Astrocyte (in vitro differentiated cells and primary cell): ENCODE measurements at places on chromosomes 4 and X.

GRCh38 chr4:9924750-9925149 is 96.5 kb downstream of the SLC2A9 start:
- no peak overlapping the region for H3K27ac ChIP-seq
- DNase-seq: peak; percentile 18
- no peak overlapping the region for H3K4me3 ChIP-seq
- H3K36me3 ChIP-seq: no peaks in the 10 kb centered on the region

DNA sequence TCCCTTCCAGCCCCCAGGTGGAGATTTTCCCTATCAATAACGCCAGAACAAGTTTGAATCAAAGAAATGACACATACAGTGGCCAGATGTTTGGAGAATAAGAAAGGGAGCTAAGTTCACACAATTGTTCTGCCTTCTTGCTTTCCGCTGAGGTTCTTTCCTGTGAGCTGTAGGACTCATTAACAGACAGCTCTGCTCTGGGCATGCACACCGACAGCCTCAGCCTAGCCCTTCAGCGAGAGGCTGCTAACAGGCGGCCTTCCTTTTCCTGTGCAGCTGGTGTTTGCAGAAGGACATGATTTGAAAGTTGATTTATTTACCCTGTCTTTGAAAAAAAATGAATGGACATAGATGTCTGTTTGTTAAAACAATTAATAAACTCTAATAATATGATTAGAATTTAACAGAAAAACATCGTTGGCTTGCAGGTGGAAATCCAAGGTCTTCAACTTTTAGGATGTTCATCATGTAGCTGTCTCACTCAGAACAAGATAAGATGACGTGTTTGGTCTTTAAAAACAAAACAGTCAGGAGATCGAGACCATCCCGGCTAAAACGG is 183.3 kb downstream of the KDR start:
- H3K27ac ChIP-seq: no peak overlapping the region
- H3K36me3 ChIP-seq: no peaks in the 10 kb centered on the region
- no peak overlapping the region for H3K4me3 ChIP-seq
- no peaks in the 10 kb centered on the region for H3K4me1 ChIP-seq
- H3K27me3 ChIP-seq: no peaks in the 10 kb centered on the region
- no peak for DNase-seq

DNA sequence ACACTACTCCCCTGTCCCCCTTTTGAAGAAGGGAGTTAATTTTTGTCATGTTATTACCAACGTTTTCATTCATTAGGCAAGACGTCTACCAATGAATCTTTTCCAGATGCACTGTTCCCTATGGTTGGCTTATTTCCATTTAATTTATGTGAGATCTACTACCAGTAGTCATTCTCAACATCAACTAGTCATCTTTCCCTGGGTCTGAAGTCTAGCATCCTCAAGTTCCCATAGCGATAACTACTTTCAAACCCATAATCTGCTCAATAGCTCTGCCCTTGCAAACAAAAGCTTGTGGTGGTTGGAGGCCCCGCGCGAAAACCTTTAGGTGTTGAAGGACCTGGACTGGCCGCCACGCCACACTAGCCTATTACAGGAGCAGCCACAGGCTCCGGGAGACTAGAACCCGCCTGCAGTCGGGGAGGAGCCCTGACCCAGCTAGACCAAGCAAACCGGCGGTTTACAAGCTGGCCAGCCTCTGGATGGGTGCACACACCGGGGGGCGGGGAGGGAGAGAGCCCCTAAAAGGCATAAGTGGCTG is 746 bp downstream of the PPAT start:
- no peaks in the 10 kb centered on the region for H3K27me3 ChIP-seq
- peaks cover 4% of the 10 kb centered on the region for H3K4me1 ChIP-seq
- DNase-seq: peak; percentile 50
- H3K4me3 ChIP-seq: peak overlapping the region; percentile 94
- H3K36me3 ChIP-seq: no peaks in the 10 kb centered on the region
- H3K27ac ChIP-seq: peak overlapping the region; percentile 86

DNA sequence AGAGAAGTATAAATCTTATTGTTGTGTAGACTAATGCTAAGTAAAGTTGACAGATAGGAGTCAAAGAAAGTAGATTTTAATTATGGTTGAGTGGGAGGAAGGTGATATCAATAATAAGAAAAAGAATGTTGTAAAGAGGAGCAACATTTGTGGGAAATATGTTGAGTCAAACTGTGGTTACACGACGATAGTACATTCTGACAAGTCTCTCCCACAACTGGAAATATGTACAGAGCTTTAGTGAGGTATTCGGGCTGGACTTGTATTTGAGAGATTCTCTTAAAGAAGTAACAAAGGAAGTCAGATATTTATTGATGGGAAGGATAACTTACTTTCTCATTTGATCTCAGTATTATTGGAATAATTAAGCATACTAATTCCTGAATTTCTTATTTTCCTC is 525.3 kb upstream of the MAGEB2 start:
- no peak overlapping the region for H3K27ac ChIP-seq
- no peaks in the 10 kb centered on the region for H3K36me3 ChIP-seq
- no peak overlapping the region for H3K4me3 ChIP-seq
- no peaks in the 10 kb centered on the region for H3K27me3 ChIP-seq
- DNase-seq: peak; percentile 79

DNA sequence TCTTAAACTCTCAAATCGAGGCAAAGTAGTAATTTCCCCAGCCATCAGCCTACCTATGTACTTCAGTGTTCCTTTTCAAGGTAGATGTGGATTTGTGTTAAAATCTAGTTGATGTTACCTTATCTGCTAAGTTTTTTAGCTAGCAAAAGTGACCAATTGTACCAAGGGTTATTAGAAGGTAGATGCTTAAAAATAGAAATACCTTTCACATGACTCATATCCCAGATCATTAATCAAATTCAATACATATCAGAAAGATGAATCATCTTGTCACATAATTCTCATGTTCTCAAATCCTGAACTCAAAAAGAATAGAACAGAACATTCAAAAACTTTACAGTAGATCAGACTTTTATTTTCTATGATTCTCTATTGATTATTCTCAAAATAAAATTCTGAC is 3.5 kb downstream of the ENAM start:
- peak overlapping the region; percentile 31 for H3K27ac ChIP-seq
- H3K27me3 ChIP-seq: no peaks in the 10 kb centered on the region
- H3K36me3 ChIP-seq: no peaks in the 10 kb centered on the region

GRCh38 chr4:153369021-153369420 is 24.5 kb downstream of the MND1 start:
- H3K4me3 ChIP-seq: no peak overlapping the region
- no peaks in the 10 kb centered on the region for H3K27me3 ChIP-seq
- no peak overlapping the region for H3K27ac ChIP-seq
- H3K36me3 ChIP-seq: no peaks in the 10 kb centered on the region
- no peak for DNase-seq
- H3K4me1 ChIP-seq: no peaks in the 10 kb centered on the region

- no peaks in the 10 kb centered on the region for H3K4me1 ChIP-seq
- H3K27me3 ChIP-seq: no peaks in the 10 kb centered on the region
- H3K36me3 ChIP-seq: no peaks in the 10 kb centered on the region
- no peak for DNase-seq
- no peak overlapping the region for H3K27ac ChIP-seq
These were observed 77.5 kb downstream of the UCHL1 start for GRCh38 chr4:41334182-41334581.

DNA sequence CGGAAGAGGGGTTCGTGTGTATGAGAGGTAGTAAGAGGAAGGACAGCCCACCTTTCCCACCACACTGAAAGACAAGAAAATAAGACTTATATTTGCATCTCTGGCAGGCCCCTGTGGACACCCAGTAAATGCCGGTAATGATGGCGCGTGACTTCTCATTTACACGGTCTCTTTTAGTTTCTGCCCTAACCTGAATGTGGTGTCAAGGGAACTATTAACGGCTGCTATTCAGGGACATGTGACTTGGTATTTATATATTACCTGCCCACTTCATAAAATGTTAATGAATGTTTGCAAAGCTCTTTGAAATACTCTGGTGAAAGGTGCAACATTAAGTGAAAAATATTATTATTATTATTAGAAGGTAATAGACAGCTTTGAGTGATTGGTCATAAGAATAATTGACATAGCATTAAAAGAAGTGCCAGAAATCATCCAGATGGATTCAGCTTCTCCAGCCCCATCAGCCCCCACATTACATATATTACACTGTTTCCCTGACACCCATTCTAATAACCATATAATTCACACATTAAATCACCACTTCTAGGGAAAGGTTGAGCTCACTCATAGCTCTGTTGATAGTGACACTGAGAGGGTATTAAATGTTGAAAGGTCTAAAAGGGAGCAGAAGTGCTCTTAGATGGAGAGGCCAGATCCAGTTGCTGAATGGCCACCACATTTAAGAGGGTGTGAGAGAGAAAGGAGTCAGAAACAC is 83.0 kb upstream of the BEND4 start:
- H3K36me3 ChIP-seq: no peaks in the 10 kb centered on the region
- no peak overlapping the region for H3K4me3 ChIP-seq
- no peak overlapping the region for H3K27ac ChIP-seq
- no peaks in the 10 kb centered on the region for H3K4me1 ChIP-seq
- DNase-seq: no peak

- H3K36me3 ChIP-seq: no peaks in the 10 kb centered on the region
- H3K27me3 ChIP-seq: no peaks in the 10 kb centered on the region
- H3K4me3 ChIP-seq: no peak overlapping the region
- no peak overlapping the region for H3K27ac ChIP-seq
These were observed 74.1 kb downstream of the NBDY start for GRCh38 chrX:56802921-56803849.

- no peak overlapping the region for H3K27ac ChIP-seq
- peaks cover 10% of the 10 kb centered on the region for H3K27me3 ChIP-seq
- H3K4me3 ChIP-seq: no peak overlapping the region
- H3K36me3 ChIP-seq: no peaks in the 10 kb centered on the region
- no peak for DNase-seq
- H3K4me1 ChIP-seq: peaks cover 28% of the 10 kb centered on the region
These were observed 83.7 kb downstream of the ACOX3 start for GRCh38 chr4:8356856-8357255.

- H3K27me3 ChIP-seq: no peaks in the 10 kb centered on the region
- H3K4me3 ChIP-seq: no peak overlapping the region
- peaks cover 15% of the 10 kb centered on the region for H3K4me1 ChIP-seq
- no peaks in the 10 kb centered on the region for H3K36me3 ChIP-seq
- no peak overlapping the region for H3K27ac ChIP-seq
These were observed 129.4 kb upstream of the PCDH18 start for GRCh38 chr4:137661693-137662092.

DNA sequence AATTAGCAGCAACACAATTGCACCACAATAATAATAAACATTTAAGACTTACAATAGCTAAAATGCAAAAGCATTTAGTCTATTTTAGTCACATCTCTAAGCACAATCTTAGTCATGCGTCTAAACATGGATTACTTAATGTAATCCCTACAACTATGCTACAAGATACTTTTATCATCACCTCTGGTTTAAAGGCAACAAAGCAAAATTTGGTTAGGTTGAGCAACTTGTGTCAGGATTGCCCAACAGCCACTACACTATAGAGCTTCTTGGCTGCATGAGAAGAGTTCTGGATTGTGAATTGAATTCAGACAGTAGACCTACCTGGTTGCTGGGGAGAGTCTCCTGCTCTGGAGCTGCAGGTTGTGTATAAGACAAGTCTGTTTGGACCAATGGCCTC is 146.5 kb upstream of the PUDP start:
- H3K27ac ChIP-seq: no peak overlapping the region
- H3K36me3 ChIP-seq: no peaks in the 10 kb centered on the region
- no peaks in the 10 kb centered on the region for H3K4me1 ChIP-seq
- H3K27me3 ChIP-seq: no peaks in the 10 kb centered on the region
- H3K4me3 ChIP-seq: no peak overlapping the region

GRCh38 chrX:119398974-119399771 is at the start of gene SLC25A43:
TSS of gene SLC25A43 (plus strand) at chrX:119399336. CDS start at chrX:119399404, 68 bp downstream.
- no peaks in the 10 kb centered on the region for H3K27me3 ChIP-seq
- H3K27ac ChIP-seq: no peak within 1 kb of the TSS

GRCh38 chr4:76373919-76374552 is 46.9 kb downstream of the CCDC158 start:
- no peaks in the 10 kb centered on the region for H3K36me3 ChIP-seq
- H3K4me3 ChIP-seq: no peak overlapping the region
- peak; percentile 12 for DNase-seq
- no peaks in the 10 kb centered on the region for H3K4me1 ChIP-seq
- H3K27ac ChIP-seq: no peak overlapping the region

DNA sequence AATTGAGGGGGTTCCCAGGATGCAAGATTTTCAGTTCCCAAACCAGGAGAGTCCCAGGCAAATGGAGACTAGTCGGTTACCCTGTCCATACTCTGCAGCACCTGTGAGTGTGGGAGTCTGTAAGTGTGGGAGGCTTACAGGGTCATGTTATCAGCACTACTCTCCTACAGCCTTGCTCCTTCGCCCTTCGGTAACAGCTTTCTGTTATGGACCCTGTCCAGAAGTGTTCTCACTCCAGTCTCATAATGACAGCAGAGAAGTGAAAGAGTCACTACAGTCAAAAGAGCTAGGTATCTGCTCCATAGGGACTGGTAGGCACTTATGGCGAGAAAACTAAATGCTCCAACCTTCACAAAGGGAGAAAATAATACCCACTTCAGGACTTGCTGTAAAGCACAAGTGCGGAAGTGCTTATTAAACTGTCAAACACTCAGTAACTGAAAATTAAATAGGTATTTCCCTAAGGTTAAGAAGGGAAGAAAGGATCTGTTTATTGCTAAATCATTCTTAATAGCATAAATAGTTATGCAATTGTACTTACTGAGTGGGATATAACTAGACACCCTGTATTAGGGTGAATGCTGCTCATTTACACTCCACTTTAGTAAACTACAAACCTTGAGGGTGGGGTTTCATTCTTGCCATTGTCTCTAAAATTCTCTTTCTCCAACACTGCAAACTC is 2.7 kb upstream of the ADH7 start:
- H3K27me3 ChIP-seq: no peaks in the 10 kb centered on the region
- no peak overlapping the region for H3K4me3 ChIP-seq
- H3K27ac ChIP-seq: no peak overlapping the region
- DNase-seq: no peak
- no peaks in the 10 kb centered on the region for H3K36me3 ChIP-seq
- H3K4me1 ChIP-seq: no peaks in the 10 kb centered on the region

DNA sequence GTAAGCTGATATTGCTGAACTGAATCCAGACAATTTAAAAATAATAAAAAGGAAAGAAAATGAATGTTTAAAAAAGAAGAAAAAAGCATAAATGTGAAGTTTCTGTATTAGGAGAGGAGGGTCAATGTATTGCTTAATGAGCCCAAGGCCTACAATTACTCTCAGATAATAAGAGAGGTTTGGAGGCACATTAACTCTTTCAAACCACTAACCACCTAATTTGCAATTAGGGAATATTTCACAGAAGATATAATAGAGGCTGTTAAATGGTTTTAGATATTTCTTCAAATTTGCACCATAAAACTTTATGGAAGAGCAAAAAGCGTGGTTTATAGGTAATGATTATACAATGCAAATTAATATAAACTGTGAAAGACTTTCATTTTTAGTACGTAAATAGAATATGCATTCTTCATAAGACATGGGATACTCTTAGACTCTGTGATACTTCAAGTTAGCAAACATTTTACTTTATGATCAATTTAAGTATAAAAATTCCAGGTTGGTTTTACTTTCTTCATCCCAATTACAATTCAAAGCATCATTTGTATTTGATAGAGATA is 364.2 kb upstream of the GALNTL6 start:
- no peaks in the 10 kb centered on the region for H3K4me1 ChIP-seq
- H3K27ac ChIP-seq: no peak overlapping the region
- no peak for DNase-seq
- H3K27me3 ChIP-seq: no peaks in the 10 kb centered on the region
- H3K36me3 ChIP-seq: no peaks in the 10 kb centered on the region
